ENCODE measurements at places on chromosomes 5 and 9. TPM values are rescaled to one million over a fixed set of nuclear protein-coding genes. Genes with fewer than 3 reads are reported as not detected.

CORO2A gene
- polyA plus RNA-seq: 0.22 TPM

SPINK7 gene
- polyA plus RNA-seq: not detected

RECK gene
- 1.5 TPM for polyA plus RNA-seq

UBLCP1 gene
- polyA plus RNA-seq: 18.1 TPM

PLPP6 gene
- polyA plus RNA-seq: 3.1 TPM

PAM gene
- 193 TPM for polyA plus RNA-seq

OR13C3 gene
- not detected for polyA plus RNA-seq

- peak; percentile 30 for DNase-seq
These were observed 24.7 kb downstream of the NR5A1 start for GRCh38 chr9:124482431-124483031.

DNA sequence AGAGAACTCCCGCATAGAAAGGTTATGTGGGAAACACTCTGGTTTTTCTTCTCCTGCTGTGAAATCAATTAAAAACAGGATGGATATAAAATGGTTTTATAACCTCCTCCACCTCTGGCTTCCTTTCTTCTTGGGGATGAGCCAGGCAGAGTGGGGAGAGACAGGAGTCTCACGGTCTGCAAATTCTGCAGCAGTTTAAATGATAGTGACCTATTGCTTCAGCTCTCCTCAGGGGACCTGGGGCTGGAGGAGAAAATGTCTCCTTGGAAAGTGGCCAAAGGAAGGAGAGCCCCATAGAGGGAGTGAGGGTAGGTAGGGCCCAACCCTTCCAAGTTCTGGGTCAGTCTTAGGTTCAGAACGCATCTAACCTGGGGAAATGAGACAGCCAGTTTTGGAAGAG is 118.8 kb downstream of the MTX3 start:
- DNase-seq: no peak

DNA sequence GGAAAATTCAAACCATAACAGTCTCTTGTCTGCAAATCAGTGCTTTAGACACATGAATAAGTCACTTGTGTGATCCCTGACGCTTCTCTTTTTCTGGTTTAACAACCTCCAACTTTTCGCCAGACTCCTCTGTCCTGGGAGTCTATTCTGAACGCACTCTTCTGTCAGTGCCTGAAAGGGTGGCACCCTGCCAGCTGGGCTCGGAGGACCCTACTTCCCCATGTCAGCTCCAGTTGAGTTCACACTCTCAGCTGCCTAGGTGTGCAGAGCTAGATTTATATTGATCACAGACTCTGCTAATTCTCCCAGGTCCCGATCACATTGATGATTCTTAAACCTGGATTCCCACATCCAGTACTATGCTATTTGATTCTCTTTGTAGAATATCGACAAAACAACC is 649.1 kb downstream of the BNC2 start:
- no peak for DNase-seq

DNA sequence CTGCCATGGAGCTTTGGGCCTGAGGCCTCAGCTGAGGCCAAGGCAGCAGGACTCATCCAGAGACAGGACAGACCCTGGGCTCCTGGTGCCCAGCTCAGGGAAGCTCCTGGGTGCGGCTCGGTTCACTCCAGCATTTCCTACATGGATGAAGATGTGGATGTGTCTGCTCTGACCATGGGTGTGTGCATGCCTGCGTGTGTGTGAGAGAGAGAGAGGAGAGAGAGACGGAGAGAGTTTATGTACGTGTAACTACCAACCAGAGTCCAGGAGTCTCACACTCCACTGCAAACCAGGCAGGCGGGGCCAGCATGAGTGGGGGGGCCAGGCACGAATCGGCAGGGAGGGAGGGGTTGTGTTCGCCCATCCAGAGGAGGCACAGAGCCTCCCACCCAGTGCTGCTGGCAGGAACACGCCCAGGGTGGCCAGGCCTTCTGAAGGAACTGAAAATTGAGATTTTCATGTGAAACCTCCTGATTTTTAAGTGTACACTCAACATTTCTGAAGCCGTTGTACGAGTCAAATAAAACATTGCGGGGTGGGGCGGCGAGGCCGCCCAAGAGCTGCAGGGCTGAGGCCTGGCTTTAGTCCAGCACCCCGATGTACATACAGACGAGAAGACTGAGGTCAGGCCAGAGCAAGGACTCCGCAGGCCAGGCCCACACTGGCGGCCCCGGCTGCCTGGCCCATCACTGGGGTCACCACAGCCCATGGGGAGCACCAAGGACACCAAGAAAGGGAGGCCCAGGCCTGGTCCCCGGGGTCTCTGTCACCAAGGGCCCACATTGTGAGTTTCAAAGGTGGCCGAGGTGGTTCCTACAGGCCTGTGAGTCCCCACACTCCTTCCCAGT is 88.7 kb downstream of the ADAMTS2 start:
- DNase-seq: no peak

DNA sequence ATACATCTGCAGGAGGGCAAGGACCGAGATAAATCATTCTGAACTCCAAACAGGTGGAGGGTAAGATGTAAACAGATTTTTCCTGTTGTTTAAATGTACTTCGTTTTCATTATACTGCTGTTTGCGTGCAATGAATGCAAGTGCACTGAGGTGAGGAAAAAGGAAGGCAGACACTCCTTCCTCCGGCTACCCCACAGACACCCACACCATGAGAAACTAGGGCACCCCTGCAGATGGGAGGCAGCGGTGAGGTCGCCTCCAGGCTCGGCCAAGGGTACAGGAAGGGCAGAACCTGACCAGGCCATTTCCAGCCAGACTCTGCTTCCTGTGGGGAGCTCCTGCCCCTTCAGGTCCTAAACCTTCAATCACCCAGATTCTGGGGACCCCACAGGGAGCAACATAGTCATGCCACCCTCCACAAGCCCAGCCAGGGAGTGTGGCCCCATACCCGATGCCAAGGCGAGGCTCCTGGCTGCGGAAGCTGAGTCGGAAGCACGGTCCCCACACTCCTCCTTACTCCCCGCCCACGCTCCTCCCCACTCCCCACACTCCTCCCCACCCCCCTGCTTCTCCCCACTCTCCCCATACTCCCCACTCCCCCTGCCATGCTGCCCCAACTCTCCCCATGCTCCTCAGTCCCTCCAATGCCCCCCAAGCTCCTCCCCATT is 37.1 kb downstream of the VAV2 start:
- DNase-seq: peak; percentile 21

DNA sequence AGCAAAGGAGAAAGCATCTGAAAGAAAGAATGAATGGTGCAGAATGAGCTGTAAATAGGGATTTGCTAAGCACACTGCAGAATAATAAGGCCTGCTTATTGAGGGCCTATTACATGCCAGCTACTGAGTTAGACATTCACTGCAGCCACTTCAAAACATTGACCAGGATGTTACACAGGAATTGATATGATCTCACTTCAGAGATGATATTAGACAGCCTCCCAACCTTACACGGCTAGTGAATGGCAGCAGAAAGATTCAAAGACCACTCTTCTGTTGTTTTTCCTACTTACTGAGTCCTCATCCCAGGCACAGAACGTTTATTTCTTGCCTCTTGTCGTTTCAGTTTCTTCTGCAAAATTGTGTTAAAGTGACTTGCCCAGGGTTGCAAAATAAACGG is 1209.9 kb upstream of the WWC1 start:
- no peak for DNase-seq

Measured in psoas muscle (tissue), 8 donors.